ENCODE measurements at places on chromosomes 11 and 22. TPM values are rescaled to one million over a fixed set of nuclear protein-coding genes. Genes with fewer than 3 reads are reported as not detected.

DCDC1 gene
- total RNA-seq: under 0.01 TPM

OR5B21 gene
- not detected for total RNA-seq

TSPAN18 gene
- 16.3 TPM for total RNA-seq

PATE4 gene
- total RNA-seq: not detected

MRPL21 gene
- total RNA-seq: 75.7 TPM

SNX32 gene
- 0.38 TPM for total RNA-seq

IFTAP gene
- 37.5 TPM for total RNA-seq

LDHAL6A gene
- not detected for total RNA-seq

LBHD1 gene
- 2.6 TPM for total RNA-seq

PPP1R14B gene
- total RNA-seq: 313 TPM

C11orf65 gene
- total RNA-seq: 0.38 TPM

CPT1A gene
- 109 TPM for total RNA-seq
